ENCODE measurements at places on chromosomes 11 and 22.

- no peak for DNase-seq
These were observed 50.6 kb downstream of the C11orf96 start for GRCh38 chr11:43992834-43993637.

DNA sequence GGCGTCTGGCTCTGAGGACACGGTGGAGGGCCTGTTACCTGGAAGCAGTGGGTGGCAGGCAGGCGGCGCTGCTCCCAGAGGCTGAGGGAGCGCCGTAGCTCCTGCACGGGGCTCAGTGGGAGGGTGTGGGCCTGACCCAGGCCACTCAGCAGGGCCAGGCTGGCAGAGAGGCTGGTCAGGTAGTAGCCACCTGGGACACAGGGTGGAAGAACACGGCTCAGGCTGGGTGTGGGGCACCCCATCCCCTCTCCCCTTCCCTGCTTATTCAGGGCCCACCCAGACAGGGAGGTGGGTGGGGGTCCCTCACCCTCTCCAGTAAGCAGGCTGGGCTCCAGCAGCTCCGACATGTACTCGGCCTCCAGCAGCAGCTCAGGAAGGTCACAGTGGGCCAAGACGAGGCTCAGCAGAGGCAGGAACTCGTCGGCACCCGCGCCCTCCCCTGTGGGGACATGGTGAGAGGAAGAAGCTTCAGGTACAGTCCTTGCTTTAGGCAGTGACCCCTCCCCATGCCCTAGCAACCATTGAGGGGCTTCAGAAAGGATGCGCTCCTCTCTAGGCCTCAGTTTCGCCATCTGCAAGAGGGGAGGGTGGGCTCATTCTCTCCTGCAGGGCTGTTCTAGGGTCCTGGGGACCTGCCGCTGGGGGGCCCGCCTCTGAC is 2.9 kb downstream of the RIN1 start:
- no peak for DNase-seq

DNA sequence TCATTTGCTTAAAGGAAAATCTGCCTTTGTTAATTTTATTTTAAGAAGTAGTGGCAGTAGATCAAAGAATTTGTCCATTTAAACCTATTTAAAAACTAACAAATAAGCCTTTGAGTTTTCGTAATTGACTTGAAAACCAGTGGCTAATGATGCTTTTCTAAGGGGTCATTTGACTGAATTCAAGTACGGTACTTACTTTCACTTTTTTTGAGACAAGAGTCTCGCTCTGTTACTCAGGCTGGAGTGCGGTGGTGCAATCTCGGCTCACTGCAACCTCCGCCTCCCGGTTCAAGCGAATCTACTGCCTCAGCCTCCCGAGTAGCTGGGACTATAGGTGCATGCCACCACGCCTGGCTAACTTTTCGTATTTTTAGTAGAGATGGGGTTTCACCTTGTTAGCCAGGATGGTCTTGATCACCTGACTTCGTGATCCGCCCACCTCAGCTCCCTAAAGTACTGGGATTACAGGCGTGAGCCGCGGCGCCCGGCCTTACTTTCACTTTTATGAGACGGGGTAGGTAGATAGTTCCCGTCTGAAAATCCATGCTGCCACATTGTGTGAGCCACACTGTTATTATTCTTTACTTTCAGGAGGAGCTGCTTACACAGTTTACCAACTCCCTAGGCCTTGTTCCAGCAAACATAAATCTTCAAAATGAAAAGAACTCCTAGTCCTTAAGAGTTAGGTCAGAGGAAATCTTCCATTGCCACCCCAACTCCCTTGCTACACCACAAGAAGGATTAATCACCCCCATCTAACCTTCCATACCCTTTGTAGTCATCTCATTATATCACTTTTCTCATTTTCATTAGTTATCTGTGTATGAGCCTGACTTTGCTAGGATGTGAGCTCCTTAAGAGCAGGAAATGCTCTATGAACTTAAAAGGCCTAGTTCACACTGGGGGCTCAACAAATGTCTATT is 926.6 kb upstream of the CCDC90B start:
- DNase-seq, result no peak

- no peak for DNase-seq
These were observed 2.1 kb downstream of the INPPL1 start for GRCh38 chr11:72226701-72227100.

GRCh38 chr11:607971-608659 is 7.6 kb downstream of the IRF7 start:
- DNase-seq, result no peak

GRCh38 chr11:107697291-107697690 is 14.6 kb downstream of the SLN start:
- no peak for DNase-seq

GRCh38 chr11:132982772-132983640 is 549.3 kb downstream of the OPCML start:
- DNase-seq, result no peak

DNA sequence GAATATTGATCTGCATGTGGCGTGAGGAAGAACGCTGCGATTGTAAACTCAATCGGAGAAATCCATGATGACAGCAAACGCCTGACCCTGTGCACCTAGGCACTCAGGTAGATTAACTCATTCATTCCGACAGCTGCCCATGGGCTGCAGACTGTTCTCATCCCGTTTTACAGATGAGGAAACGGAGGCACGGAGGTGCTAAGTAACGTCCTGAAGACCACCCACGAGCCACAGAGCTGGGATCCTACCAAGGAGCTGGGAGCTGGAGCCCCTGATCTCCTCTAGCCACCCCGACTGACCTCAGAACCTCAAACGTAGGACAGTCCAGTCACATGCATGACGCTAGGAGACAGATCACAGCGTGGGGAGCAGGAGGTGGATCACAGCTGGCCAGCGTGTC is 1092.7 kb downstream of the BRD1 start:
- no peak for DNase-seq

Data from stimulated activated CD8-positive, alpha-beta memory T cell treated with anti-CD3 and anti-CD28 coated beads, Interleukin-7, amount 100 ng/mL, for 48 hours (primary cell).